ENCODE measurements at places on chromosomes 11 and 22.

- DNase-seq, result peak; percentile 27
Measured at GRCh38 chr11:13297917-13298356, 20.3 kb downstream of the BMAL1 start.

DNA sequence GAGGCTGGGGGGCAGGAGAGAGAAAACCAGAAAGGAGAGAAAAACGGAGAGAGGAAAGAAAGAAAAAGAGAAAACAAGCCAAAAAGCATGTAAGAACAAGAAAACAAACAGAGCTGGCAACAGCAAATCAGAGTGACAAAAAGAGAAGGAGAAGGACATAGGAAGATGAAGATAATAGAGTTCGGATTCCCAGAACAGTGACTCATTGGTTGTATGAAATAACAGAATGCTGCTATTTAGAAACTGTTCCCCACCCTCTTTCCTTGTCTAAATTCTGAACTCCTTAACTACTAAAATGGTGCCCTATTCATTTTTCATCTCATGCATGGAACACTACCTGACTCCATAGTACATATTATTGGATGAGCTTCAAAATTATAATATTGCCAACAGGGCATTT is 317.4 kb downstream of the C11orf87 start:
- no peak for DNase-seq

- no peak for DNase-seq
Measured at GRCh38 chr22:22019659-22020424, 37.3 kb upstream of the TOP3B start.

GRCh38 chr11:130786586-130786985 is 129.7 kb downstream of the SNX19 start:
- DNase-seq, result no peak

- no peak for DNase-seq
Measured at GRCh38 chr11:68767672-68768071, 16.4 kb upstream of the TESMIN start.

GRCh38 chr11:709109-709997 is 3.3 kb downstream of the EPS8L2 start:
- no peak for DNase-seq

- DNase-seq, result no peak
Measured at GRCh38 chr11:45267652-45268299, 18.4 kb downstream of the SYT13 start.

GRCh38 chr22:27197052-27197451 is 539.7 kb downstream of the MIAT start:
- no peak for DNase-seq

Data from CD4-positive, alpha-beta T cell treated with Interleukin-1 beta for 1 hour (primary cell).